ENCODE measurements at places on chromosomes 3 and 15.

DNA sequence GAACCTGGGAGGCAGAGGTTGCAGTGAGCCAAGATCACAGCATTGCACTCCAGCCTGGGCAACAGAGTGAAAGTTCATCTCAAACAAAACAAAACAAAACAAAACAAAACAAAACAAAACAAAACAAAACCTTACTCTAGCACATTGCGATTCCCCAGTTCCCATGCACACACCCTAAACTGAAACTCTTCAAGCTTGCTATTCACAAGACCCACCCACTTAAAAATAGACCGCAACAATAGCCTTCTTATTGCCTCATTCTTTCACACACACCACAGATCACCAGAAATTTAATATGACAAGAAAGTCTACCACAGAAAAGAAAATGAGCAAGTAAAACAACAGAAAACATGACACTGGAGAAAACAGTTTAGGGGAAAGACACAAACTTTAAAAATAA, 598.4 kb downstream of the FHIT start:
- no peak for DNase-seq

GRCh38 chr15:78104566-78105475, 12.5 kb downstream of the SH2D7 start:
- DNase-seq: no peak

- DNase-seq: no peak
Measured at GRCh38 chr15:90970274-90970673, 15.6 kb downstream of the RCCD1 start.

- DNase-seq: no peak
Measured at GRCh38 chr3:16837602-16838001, 47.2 kb upstream of the PLCL2 start.

GRCh38 chr3:177284383-177284881, 87.2 kb upstream of the TBL1XR1 start:
- peak; percentile 3 for DNase-seq

DNA sequence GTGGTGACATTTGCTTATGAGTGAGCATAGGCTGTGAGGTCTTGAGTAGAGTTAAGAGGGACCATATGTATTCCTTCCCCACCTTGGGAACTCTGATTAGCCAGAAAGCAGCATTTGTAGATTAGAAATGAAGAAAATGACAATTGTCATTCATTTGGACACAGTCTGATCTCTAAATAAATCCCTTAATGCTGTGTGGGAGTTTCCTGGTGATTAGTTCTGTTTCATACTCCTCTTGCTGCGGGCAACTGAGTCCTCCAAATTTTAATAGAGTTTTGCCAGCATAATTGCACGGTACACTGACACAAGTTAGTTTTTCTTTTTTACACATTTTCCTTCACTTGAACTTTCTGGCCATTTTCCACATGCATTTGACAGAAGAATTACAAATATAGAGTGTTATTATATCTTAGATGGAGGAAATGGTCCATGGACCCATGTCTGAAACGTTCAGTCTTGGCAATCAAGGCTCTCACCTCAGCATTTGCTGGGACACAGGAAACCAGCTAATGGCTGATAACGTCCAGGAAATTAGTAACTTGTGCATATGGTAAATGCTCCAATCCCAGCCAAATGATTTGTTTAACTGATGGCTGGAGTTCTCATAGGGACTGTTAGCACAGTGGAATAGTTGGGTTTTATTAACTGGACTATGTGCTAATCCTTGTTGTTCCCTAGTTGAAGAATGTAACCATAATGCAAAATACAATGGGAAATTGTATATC, 321.2 kb downstream of the RBMS3 start:
- DNase-seq: no peak

GRCh38 chr3:105555206-105555605, 188.5 kb downstream of the ALCAM start:
- DNase-seq: no peak

DNA sequence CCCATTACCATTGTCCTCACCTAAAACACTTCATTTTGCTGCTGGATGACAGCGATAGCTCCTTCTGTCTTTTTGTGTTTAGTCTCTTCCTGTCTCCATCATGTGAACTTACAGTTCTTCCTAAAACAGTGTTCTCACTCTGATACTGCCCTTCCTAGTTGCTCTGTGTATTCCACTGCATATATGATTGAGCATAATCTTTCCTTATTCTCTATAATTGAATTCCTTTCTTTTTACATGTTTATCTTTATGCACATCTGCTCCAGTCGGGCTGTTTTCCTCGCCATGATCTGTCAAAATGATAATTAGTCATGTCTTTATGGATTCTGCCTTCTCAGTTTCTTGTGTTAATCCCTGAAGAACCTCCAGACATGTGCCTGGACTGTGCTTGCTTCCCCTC, 405.1 kb upstream of the SEMA6D start:
- no peak for DNase-seq

GRCh38 chr3:65986285-65986684, 52.4 kb downstream of the MAGI1 start:
- DNase-seq: no peak

- no peak for DNase-seq
Measured at GRCh38 chr15:49855917-49856637, 235.2 kb downstream of the DTWD1 start.

DNA sequence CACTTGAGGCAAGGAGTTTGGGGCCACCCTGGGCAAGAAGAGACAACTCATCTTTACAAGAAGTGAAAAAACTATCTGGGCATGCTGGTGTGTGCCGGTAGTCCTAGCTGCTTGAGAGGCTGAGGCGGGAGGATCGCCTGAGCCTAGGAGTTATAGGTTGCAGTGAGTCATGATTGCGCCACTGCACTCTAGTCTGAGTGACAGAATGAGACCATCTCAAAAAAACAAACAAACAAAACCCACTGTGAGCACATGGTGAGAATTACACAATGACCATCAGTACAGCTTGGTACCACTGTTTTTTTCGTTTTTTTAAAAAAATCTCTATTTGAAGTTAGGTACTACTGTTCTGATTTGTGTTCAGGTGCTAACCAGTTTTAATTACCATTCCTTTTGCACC, 13.6 kb downstream of the VPS39 start:
- DNase-seq: peak; percentile 7

DNA sequence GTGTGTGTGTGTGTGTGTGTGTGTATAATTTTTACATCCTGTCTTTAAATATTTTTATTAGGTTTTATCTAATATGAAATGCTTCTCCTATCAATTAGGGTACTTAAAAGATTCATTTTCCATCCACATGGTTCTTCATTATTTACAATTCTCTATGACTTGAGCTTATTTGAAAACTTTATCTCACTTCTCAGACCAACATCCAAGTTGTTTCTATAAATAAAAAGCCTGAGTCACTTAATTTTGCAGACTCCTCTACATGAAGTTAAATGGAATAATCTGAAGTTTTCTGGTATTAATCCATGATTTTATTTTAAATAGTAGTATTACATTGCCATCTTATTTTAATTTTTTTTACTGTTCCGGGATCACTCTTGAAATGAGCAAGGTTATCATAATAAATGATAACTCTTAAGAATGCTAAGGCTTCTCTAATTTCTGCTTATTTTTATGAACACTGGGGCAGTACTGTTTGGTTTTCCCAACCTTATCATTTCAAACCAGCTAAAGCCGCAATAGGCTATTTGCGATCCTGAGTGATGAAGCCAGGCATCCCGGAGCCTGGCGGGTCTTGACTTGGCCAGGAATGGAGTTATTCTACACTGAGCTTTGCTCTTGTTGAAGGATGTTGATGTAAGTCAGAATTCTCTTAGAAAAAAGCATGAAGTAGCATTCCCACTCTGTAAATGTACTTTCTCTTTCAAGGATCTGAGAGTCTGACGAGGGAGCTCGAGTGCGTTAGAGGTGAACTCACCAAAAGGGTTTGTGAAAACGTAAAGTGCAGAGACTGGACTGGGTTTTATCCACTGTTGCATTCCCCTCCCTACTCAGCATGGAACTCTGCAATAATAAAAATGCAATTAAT, 220.2 kb upstream of the LRTM1 start:
- DNase-seq: no peak

GRCh38 chr3:45923755-45924154, 19.5 kb upstream of the CXCR6 start:
- no peak for DNase-seq

- no peak for DNase-seq
Measured at GRCh38 chr3:99875581-99875928, 57.9 kb downstream of the CMSS1 start.

- peak; percentile 16 for DNase-seq
Measured at GRCh38 chr3:45567730-45568172, 26.8 kb upstream of the LIMD1 start.

GRCh38 chr3:62832553-62832952, 42.7 kb downstream of the CADPS start:
- no peak for DNase-seq

- DNase-seq: no peak
Measured at GRCh38 chr3:64998317-64998716, 310.5 kb upstream of the ADAMTS9 start.

GRCh38 chr3:59696783-59697182, 647.0 kb upstream of the CFAP20DC start:
- DNase-seq: no peak

GRCh38 chr3:127215714-127216414, 22.9 kb downstream of the PRR23E start:
- no peak for DNase-seq

- DNase-seq: no peak
Measured at GRCh38 chr3:121654493-121655385, 6.0 kb downstream of the HCLS1 start.

GRCh38 chr15:58327958-58328357, 103.8 kb upstream of the LIPC start:
- no peak for DNase-seq

DNA sequence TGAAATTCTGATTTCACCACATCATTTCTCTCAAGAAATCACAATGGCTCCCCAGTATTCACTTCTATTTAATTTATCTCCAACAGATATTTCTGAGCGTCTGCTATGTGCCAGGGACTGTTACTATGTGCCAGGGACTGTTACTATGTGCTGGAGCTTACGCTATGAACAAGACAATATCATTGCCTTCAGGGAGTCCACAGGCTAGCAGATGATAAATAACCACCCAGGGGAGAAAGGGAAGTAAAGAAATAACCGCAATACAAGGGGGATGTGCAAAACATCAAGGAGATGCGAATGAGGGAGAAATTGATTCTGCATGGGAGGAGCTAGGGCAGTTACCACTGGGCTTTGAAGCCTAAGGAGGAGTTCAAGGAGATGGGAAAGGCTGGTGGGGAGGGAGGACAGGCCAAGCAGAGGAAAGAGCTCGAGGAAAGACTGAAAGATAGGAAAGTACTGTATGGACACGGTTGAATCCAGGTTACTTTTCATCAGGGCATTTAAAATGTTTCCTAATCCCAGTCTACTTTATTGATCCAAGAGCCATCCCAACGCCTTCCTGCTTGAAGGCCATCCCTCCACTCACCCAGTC, 2.5 kb downstream of the THSD4 start:
- DNase-seq: no peak

GRCh38 chr3:39022286-39022630, 29.5 kb downstream of the SCN11A start:
- no peak for DNase-seq

GRCh38 chr3:173287361-173287760, 110.2 kb upstream of the NLGN1 start:
- DNase-seq: no peak

- DNase-seq: no peak
Measured at GRCh38 chr15:53193149-53193548, 403.0 kb upstream of the ONECUT1 start.

GRCh38 chr3:180250172-180250571, 213.4 kb upstream of the PEX5L start:
- DNase-seq: no peak

GRCh38 chr3:11819146-11819689, 27.5 kb downstream of the TAMM41 start:
- no peak for DNase-seq

GRCh38 chr3:104198131-104198530, 1168.6 kb upstream of the ALCAM start:
- no peak for DNase-seq

DNA sequence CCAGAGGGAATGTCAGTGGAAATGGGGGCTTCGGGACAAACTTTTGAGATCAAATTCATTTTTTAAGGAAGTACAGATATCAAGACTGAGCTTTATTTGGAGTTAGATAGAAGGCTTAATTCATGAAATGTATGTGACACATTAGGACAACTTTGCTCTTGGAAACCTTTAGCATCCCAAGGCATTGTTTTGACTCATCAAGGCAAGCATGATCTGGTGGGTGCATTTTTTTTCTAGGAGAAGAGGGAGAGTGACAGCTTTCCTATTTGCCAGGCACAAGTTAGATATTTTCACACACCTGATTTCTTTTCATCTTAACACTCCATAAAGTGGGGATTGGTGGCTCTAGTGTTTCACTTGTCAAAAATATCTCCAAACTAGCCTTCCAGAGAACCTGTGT, 61.5 kb upstream of the RPL35A start:
- no peak for DNase-seq

GRCh38 chr3:24663406-24663805, 168.8 kb upstream of the THRB start:
- DNase-seq: no peak

GRCh38 chr15:57655809-57656208, 50.7 kb upstream of the POLR2M start:
- DNase-seq: no peak

GRCh38 chr3:34020726-34021680, 222.6 kb downstream of the PDCD6IP start:
- DNase-seq: no peak

- no peak for DNase-seq
Measured at GRCh38 chr15:82093774-82094211, 48.0 kb upstream of the MEX3B start.

- no peak for DNase-seq
Measured at GRCh38 chr3:124315215-124316033, 323.5 kb upstream of the ROPN1 start.

GRCh38 chr15:41871175-41871905, 22.5 kb downstream of the SPTBN5 start:
- DNase-seq: no peak

DNA sequence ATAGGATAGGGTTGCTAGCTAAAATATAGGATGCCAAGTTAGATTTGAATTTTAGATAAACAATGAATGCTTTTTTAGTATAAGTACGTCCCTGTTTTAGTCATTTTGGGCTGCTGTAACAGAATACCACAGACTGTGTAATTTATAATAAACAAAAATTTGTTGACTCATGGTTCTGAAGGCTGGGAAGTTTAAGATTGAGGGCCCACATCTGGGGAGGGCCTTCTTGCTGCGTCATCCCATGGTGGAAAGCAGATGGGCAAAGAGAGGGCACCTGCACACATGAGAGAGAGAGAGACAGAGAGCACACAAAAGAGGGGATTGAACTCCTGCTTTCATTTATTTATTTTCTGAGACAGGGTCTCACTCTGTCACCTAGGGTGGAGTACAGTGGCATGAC, 246.5 kb downstream of the EPHB1 start:
- no peak for DNase-seq

DNA sequence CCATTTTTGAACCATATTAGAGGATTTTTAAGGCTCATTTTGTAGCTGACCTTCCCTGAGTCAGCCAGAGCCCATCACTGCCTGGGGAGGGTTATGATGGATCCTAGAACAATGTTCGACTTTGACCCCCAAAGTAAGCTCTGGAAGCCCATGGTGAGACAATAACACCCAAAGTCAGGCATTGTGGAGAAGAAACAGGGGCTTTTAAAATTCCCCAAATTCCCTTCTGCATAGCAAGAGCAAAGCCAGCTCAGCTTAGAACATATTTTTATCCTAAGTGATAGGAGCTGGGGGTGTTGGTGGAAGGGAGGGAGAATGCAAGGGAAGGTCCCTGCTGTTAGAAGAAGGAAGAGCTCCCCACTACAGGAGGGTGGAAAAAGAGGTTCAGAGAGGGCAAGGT, 4.0 kb downstream of the ITGA11 start:
- no peak for DNase-seq

GRCh38 chr3:123039178-123039577, 11.6 kb upstream of the SEMA5B start:
- no peak for DNase-seq

Measured in stimulated activated CD4-positive, alpha-beta T cell treated with anti-CD3 and anti-CD28 coated beads, Interleukin-12 subunit alpha, Interleukin-12 subunit beta, amount 100 ng/mL, for 48 hours (primary cell).